EH (cell line): ENCODE measurements at places on chromosomes 11 and 22.

DNA sequence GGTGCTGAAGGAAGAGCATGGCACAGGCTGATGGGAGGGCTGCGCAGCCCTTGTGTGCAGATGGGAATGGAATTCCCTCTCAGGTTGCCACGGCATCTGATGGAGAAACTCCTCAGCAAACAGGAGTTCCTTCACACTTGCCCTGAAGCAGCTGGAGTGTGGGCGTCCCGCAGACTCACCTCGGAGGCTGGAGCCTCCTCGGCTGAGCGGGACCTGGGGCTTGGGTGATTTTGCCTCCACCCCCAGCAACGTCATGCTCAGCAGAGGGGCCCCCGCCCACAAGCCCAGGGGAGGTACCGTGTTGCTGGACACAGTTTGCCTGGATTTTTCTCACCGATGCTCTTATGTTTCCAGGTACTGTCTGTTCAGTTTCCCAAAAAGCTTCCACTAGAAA is 63.4 kb downstream of the MYO7A start:
- DNase-seq, result no peak

DNA sequence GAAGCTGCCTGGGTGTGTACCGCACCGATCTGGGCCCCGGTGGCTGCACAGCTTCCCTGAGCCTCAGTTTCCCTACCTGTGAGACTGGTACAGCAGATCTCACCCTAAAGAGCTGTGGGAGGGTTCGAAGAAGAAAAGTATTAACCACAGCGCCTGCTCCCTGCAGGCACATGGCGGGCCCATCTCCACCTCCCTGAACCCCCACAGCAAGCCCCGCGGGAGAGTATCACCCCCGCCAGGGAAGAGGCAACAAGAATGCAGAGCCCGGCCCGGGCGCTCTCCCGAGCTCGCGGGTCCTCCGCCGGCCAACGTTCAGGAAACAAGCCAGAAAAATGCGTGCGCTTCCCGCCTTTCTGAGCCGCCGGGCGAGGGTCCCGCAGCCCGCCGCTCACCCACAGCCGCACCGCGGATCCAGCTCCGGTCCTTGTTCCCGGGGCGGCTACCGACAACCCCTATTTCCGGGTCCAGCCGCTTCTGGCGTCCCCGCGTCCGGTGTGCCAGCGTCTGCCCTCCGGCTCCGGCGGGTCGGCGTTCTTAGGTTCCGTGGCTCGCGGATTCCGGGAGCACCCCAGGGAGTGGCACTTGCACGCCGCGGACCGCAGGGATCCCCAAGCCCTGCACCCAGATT is at the start of gene TOP3B:
Gene TOP3B (minus strand): TSS at position 450 of the 628 bp plus-strand sequence. CDS start 7,078 bp downstream, outside the sequence.
- DNase-seq, result peak; percentile 72

GRCh38 chr11:105840391-105840790 is 181.6 kb downstream of the MSANTD4 start:
- no peak for DNase-seq

DNA sequence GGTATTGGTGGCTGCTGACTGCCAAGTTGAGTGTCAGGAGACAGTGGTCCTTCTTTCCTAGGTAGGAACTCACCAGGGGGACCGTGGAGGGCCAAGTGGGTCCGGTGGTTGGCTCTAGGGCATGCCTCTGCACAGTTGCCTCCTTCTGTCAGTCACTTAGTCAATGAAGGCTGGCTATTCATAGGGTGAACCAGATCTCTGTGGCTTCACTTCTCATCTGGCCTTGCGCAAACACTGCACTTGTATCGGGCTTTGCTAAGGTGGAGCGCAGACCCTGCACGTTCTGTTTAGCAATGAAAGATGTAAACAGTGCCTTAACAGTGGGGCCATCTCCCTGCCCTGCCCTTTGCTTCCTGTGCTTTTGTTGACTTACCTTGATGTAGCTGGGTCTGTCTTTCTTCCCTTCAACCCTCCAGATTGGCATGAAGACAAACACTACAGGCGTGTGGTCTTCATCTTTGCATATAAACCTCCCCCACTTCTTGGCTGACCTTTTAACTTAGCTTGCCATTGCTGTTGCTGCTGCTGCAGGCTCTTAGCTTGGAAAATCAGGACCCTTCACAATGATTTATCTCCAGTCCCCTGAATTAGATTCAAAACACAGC is 6.7 kb upstream of the SORL1-AS1 start:
- no peak for DNase-seq

GRCh38 chr11:103928802-103929161 is 107.7 kb upstream of the DDI1 start:
- no peak for DNase-seq

- DNase-seq, result no peak
These were observed 61.9 kb downstream of the CECR2 start for GRCh38 chr22:17431179-17431578.

GRCh38 chr11:126969865-126970479 is 30.6 kb downstream of the KIRREL3 start:
- peak; percentile 72 for DNase-seq

GRCh38 chr11:72573072-72573854 is 101.0 kb downstream of the PDE2A start:
- DNase-seq, result peak; percentile 43

GRCh38 chr11:75565221-75565814 is 3.3 kb downstream of the SERPINH1 start:
- peak; percentile 93 for DNase-seq

DNA sequence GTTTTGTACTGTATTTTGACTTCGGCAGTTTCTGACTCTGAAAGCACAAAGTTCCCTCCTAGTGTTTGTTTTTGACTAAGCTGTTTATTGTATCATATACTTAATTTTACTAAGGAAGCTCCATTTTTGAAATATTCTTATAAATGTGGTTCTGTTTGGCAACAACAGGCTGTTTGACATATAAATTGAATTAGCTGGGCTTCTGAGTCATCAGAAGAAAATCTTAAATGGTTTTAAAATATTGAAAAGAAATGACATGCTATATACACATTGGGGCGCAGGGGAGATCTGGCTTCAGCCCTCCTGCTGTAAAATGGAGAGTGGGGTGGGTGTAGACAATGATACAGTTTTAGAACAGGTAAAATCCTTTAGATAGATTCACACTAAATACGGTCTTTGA is 38.6 kb downstream of the SHISA8 start:
- DNase-seq, result peak; percentile 10

DNA sequence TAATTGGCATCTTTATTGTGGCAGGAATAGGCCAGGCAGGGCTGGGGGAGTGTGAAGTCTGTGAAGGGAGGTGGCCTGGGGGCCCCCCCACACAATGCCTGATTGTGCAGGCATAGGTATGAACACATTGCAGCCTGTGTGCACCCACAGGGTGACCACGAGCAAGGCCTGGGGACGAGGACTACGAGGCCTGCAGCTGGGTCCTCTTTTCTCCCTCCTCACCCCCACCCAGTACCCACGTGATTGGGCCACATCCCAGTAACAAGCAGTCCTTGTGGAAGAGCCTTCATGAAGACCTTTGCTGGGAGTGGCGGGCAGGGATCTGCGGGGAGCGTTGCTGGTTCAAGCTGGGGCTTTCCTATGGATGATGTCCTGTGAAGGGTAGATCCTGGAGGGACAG is 29.3 kb downstream of the ZBTB16 start:
- DNase-seq, result no peak

- no peak for DNase-seq
These were observed 1.7 kb upstream of the CELSR1 start for GRCh38 chr22:46539169-46539568.

- peak; percentile 97 for DNase-seq
These were observed 17.1 kb upstream of the RBM4B start for GRCh38 chr11:66694732-66695207.

GRCh38 chr11:128210148-128210940 is 377.0 kb downstream of the ETS1 start:
- DNase-seq, result peak; percentile 94

GRCh38 chr11:85960678-85961077 is 105.5 kb downstream of the CCDC83 start:
- no peak for DNase-seq

- peak; percentile 42 for DNase-seq
These were observed 2.1 kb downstream of the CD44 start for GRCh38 chr11:35141071-35141470.

DNA sequence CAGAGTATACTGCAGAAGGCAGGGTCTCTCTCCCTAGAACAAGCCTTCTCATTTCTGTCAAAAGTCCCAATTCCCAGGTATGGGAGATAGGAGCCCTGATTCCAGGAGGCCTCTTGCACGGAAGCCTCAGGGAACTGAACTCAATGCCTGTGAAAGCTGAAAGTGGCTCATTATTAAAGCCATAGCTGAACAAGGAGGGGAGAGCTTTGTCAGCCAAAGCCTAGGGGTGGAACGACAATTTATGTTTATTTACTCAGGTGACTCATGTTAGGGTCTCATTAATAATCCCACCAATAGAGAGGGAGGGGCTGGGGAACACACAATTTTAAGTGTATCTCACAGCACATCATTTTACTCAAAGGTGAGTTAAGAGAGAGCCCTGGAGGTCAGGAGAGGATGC is 44.9 kb downstream of the DSCAML1 start:
- DNase-seq, result no peak

DNA sequence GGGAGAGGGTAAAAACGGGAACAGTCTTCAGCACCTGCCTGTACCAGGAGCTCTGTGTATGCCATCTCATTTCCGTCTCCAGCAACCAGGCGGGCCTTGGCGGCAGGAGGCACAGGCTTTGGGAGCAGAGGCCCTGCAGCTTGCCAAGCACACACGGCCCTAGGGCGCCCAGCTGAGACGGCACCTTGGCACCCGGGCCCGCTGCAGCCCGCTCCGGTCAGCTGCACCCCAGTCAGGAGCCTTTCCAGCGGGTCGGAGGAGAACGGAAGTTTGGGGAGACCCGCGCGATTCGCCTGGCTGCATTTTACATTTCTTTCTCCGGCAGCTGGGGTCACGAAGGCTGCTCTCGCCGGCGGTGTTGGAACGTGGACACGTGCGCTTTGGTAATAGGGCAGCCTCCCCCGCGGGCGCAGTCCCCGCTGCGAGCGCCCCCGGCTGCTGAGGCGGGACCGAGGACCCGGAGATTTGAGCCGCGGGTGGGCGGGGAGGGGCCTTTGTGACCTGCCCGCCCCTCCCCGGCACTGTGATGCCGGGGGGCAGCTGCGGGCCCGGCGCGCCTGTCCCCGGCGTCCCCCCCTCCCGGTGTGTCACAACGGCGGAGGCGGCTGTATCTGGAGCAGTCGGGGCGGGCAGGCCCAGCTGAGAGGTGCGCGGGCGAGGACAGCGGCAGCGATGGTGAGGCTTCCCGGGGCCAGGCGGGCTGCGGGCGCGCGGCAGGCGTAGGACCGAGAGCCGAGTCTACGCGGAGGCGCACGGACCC is at the start of gene TUBA8:
Gene TUBA8 (plus strand): TSS at position 616 of the 760 bp plus-strand sequence. CDS start 57 bp downstream, at position 673.
- DNase-seq, result peak; percentile 40

DNA sequence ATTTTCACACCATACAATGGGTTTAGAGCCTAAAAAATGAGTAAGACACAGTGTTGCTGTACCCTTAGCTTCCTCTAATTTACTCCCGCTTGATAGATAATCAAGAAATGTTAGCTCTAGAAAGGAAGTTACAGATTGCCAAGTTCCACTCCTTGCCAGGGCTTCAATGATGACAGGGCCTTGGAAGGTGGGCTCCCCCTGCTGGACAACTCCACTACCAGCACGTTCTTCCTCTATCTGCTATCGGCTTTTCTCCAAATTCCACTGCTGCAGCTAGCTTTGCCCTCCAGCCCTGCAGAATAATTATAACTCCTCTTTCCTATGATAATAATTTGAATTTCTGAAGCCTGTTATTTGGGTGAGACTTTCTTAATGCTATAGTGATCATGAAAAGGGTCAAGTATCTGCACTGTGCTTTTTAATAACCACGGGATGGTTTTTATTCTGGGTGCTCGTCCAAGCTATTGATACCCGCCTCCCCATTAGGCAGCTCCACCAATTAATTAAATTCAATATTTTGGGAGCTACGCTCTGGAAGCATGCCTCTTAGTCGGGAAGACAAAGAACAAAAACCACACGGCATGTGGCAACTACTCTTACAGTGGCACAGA is 9.0 kb downstream of the SYN3 start:
- peak; percentile 72 for DNase-seq

GRCh38 chr22:31313366-31314147 is 21.3 kb upstream of the PIK3IP1 start:
- peak; percentile 62 for DNase-seq

GRCh38 chr11:66220566-66220935 is 47.9 kb upstream of the RAB1B start:
- DNase-seq, result no peak

- no peak for DNase-seq
These were observed 471.4 kb downstream of the SOX6 start for GRCh38 chr11:15884777-15885540.

DNA sequence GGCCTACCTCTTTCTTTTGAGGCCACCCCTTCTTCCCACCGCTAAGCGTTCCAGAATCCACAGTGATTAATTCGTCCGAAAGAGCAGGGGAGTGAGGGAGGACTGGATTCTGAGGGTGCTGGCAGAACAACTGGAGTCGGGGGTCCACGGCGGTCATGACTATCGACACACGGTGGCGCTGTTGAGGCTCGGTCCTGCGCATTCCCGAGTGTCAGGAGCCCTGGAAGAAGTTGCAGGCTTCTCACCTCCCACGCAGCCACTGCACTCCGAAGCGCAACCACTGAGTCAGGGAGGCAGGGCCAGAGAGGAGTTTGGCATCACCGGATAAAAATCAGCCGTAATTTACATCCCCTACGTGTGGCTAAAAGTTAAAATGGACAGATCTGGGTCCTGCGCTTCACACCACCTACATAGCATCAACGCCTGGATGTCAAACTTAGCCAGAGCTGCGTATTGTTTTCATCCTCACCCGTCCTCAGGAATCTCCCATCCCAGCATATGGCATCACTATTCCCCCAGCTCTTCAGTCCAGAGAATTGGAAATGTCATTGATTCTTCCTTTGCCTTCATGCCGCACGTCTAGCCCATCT is 10.7 kb upstream of the CTSF start:
- DNase-seq, result peak; percentile 73

GRCh38 chr22:45575173-45575572 is 72.5 kb downstream of the FBLN1 start:
- DNase-seq, result no peak

GRCh38 chr22:46290121-46290842 is 6.4 kb upstream of the GTSE1 start:
- DNase-seq, result no peak

- DNase-seq, result no peak
These were observed 686.2 kb downstream of the METTL15 start for GRCh38 chr11:28794405-28794804.
